ENCODE measurements at places on chromosomes 5 and 9.

- no peak for DNase-seq
Observed at GRCh38 chr5:115702025-115702424, 76.2 kb upstream of the TMED7 start.

DNA sequence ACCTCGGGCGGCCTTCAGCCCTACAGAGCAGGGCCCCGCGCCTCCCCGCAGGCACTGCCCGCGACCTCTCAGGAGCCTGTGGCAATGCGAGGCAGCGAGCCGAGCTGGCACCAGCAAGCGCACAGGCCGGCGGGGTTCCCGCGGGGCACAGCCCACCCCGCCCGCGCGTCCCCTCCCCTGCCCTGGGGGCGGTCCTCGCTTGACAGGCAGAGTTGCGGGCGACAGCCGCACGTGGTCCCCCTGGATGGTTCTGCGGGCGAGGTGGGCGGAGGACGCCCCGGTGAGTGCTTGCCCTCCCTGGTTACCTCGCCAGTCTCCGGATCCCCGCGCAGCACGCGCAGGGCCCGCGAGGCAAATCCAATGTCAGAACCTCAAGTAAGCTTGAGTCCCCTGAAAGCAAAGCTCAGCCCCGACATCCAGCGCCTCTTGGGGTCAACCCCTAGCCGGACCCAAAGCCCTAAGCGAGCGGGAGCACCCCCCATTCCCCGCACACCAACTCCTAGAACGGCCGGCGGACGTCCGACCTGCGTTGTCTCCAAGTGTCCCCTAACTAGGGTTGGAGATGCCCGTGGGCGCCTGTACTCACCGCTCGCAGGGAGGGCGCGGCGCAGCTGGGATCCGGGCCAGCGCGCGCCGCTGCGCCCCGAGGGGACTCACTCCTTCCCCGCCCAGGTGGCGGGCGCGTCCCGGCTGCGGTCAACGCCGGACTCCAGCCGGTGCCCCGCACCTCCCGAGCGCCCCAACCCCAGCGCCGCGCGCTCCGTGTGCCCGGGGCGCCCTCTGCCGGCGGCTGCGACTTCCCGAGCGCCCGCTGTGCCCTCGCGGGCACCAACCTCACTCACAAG lies at the start of gene DRD1:
TSS of gene DRD1 (minus strand) at position 123 of the 845 bp plus-strand sequence. CDS start 1,083 bp downstream, outside the sequence.
- DNase-seq, result peak; percentile 8

GRCh38 chr5:129629575-129629974 lies 118.3 kb upstream of the MINAR2 start:
- DNase-seq, result no peak

GRCh38 chr5:54222336-54222735 lies 88.0 kb downstream of the ARL15 start:
- DNase-seq, result no peak

DNA sequence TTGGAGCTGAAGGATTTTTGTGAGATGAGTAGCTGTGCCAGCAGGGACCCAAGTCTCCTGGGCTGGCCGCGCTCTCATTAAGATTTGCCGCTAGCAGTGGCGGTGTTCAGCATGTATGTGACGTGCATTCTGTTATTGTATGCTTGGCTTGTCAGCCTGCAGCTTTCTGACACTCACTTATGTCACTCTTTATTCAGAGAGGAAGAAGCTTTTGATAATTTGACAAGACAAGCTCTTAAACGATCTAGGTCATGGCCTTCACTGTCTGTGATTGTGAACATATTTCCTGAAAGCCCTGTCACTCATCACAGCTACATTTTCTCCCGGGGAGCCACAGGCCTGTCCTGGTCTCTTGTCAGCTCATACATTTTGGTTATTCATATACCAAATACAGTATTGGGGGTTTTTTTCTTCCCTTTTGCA lies 98.2 kb upstream of the GRHPR start:
- DNase-seq, result no peak

Data from stimulated activated CD4-positive, alpha-beta T cell treated with anti-CD3 and anti-CD28 coated beads, Interleukin-15, amount 100 ng/mL, for 1 hour (primary cell).